ENCODE measurements at places on chromosomes 7 and 10.

DNA sequence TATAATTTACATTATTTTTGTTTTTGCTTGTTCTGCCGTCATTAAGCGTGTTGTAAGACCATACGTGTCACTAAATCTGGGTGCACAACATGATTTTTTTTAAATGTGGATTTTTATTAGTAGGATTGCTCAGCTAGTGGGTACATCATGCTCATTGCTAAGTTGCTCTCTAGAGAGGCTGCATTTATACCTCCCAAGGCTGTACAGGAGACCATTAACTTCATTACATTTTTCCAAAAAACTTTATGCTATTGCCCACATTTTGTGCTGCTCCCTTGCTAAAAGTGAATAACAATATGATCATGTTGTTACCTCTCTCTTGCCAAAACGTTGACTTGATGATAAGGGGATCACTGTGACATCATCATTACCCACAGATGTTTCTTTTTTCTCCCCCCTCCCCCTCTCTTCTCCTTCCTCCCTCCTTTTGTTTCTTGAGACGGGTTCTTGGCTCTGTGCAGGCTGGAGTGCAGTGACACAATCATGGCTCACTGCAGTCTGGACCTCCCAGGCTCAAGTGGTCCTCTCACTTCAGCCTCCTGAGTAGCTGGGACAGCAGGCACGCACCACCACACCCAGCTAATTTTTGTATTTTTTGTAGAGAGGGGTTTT is 65.1 kb downstream of the BMPR1A start:
- DNase-seq = no peak

GRCh38 chr10:6871128-6871527 is 291.1 kb upstream of the PRKCQ start:
- no peak for DNase-seq

- no peak for DNase-seq
Measured at GRCh38 chr7:19101909-19102308, 15.5 kb downstream of the TWIST1 start.

- no peak for DNase-seq
Measured at GRCh38 chr10:7027913-7028808, 382.7 kb downstream of the SFMBT2 start.

GRCh38 chr10:30505543-30506298 is 71.7 kb downstream of the MAP3K8 start:
- DNase-seq = no peak

- peak; percentile 81 for DNase-seq
Measured at GRCh38 chr7:38660427-38661099, 29.4 kb upstream of the AMPH start.

- no peak for DNase-seq
Measured at GRCh38 chr7:155806096-155806871, 6.0 kb downstream of the SHH start.

DNA sequence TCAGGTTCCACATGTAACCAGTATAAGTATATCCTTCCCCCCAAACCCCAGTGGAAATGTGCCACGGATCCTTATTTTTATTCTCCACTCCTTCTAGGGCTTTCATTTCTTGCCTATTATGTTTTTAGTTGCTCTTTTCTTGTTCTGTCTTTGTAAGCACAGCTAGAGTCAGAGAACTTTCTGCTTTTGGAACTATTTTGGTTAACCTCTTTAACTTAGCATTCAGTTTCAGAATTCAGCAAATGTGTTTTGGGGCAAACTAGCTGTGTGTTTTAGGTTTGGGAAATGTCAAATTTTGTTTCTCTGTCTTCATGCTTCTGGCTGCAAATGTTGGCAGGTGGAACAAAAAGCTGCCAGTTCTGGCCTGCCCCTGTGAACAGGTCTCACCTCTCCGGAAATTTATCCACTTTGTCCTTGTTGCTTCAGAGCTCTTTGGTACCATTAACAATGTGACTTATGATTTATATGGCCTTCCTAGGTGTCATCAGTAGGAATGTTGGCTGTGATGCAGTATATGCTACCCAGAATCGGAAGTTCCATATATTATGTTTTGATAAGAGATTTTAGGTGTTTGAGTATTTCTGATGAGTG is 156.1 kb downstream of the ADK start:
- DNase-seq = no peak

DNA sequence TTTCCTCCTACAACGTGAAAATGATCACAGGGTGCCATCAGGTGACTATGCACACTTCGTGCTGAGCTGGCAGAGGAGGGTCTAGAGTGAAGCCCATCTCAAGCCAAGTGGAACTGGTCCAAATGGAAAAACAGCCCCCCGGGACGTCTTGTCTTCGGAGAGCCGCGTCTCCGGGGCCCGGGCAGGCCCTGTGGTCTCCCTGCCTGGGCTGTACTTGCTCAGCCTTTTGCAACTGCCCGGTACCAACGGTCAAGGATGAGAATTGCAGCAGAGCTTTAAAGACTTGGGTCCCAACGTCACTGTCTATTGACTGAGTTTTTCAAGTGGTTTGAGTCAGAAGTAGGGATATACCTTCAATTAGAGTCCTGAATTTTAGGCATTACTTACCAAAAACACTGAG is 315.5 kb downstream of the PTPRN2 start:
- no peak for DNase-seq

DNA sequence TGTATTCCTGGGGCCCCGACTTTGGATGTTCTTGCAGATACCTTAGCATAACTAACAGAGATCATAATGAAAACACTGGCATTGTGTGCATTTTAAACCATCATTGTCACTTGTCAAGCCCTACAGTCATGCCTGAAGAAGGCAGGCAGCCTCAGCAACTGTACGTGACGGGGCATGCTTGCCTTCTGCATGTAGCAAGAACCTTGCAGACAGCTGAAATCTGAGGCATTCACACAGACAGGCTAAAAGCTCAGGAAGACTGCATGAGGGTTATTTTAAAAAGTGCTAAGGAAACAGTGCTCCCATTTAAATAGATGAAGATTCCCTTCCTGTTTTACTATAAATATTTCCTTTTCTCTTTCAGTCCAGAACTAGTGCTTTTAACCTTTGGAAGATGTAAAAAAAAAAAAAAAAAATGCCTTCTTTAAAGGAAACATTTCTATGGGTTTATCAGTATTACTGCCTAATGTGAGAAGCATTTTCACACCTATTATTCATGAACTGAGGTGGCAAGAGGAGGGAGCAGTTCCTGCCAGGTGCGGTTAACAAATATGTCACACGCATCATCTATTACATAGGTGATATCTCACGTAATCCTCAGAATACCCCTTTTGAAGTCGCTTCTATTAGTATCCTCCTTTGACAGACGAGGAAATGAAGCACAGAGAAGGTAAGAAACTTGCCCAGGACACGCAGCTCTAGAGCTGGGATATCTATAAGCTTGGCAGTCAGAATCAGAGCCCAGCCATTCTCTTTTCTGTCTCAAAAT is 88.1 kb downstream of the PRKCQ start:
- no peak for DNase-seq

DNA sequence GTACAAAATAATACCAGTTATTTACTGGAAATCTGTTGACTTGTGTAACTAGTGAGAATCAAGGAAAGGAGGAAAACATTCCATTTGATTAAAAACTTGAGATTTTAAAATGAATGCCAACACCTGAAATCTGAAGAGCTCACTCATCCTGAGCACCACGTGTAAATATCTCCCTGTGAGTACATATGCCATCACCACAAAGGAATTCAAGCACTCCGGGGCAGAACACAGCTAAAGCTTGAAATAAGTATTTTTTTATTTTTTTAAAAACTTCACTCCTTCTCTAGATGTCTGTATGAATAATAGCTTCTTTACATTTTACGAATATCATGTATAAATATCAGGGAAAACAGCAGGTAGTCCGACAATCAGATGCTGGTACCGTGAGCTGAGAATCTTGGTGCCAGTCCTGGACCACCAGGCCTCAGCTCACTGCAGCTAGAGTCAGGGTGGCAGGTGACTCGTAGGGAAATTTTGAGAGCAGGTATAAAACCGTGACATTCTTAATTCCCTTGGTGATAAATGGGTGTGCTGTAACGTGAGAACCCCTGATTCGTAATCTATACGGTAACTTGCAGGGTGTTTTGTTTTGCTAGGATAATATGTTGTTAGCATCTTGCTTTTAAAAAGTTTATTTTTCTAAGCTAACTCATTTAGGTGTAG is 12.7 kb downstream of the LMTK2 start:
- DNase-seq = no peak

DNA sequence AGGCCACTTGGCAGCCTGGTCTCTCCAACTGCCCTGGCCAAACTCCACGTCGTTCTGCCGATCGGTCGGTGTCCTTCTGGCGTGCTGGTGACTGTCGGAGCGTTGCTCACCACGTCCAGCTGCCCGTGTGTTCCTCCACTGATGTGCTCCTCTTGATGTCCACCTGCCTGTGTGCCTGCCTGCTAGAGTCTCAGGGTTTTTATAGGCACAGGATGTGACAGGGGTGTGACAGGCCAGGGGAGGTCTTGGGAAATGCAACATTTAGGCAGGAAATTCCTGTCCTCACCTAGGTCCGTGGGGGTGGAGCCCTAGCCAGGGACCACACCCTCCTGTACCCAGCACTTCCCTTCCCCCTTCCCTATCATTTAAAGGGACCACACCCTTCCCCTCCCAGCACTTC is 25.2 kb upstream of the CFAP46 start:
- DNase-seq = no peak

GRCh38 chr7:102469351-102469971 is 4.7 kb downstream of the LRWD1 start:
- DNase-seq = no peak

- no peak for DNase-seq
Measured at GRCh38 chr10:36324831-36325230, 682.7 kb upstream of the FZD8 start.

DNA sequence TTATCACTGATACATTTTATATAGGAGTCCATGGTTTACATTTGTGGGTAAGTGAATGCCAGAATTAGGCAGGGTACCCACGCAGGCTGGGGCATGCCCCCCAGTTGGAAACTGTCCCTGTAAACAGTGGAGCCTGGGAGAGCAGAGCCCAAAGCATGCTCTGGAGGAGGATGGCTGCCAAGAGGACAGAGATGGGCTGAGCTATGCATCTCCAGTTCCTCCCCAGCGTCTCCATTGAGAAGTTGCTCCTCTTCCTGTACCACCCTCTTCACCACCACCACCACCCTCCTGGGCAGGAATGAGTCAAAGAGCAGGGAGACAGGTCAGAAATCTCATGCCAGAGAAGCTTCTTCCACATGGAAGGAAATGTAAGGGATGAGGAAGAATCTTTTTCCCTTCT is 67.7 kb upstream of the KMT2E start:
- no peak for DNase-seq

GRCh38 chr7:4288791-4289394 is 393.2 kb upstream of the FOXK1 start:
- DNase-seq = no peak

- no peak for DNase-seq
Measured at GRCh38 chr7:87475359-87476178, at the start of gene ABCB4. ABCB4 (minus strand) TSS chr7:87475680; CDS start chr7:87475465, 215 bp downstream.

DNA sequence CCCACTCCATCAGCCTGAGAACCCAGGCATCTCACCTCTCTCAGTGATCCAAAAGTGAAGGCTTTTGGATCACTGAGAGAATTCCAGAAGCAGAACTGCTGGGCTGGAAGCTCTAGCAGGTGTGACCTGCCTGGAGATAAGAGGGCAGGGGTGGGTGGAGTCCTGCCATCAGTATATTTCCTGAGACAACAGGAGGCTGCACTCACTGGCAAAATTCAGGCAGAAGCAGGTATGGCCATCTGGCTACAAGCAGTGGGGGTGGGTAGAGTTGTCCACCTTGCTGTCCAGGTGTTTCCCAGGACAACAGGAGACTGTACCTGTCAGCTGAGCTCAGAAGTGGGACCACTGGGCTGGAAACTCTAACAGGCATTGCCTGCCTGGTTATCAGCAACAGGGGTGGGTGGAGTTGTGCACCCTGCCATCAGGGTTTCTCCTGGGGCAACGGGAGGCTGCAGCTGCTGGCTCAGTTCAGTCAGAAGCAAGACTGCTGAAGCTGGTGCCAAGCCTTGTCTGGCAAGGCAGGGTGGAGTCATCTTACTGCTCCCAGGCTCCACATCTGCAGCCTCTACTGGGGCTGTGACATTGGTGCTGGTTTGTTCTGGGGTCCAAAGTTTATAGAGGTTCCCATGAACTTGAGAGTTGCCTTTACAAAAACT is 47.2 kb upstream of the SFTPD start:
- DNase-seq = no peak

GRCh38 chr10:62374862-62375710 is 917 bp downstream of the ZNF365 start:
- DNase-seq = no peak

DNA sequence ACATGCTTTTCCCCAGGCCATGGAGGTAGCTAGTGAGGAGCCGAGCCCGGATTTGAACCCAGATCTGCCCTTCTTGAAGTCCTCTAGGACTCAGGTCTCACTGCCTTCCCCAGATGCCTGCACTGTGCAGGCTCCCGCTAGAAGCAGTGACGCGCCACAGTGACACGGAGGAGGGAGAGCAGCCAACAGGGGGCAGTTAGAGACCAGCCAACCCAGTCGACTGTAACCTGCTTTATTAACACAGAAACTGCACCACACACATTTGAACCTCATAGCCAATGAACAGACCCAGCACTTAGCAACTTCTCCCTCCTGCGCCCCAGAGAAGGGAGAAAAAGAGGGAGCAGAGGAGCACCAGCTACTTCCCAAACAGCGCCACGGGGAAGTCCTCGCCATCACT is 27.4 kb downstream of the PILRA start:
- no peak for DNase-seq

GRCh38 chr7:47390914-47391313 is 191.0 kb downstream of the TNS3 start:
- no peak for DNase-seq

- DNase-seq = no peak
Measured at GRCh38 chr10:132023092-132023811, 41.5 kb upstream of the BNIP3 start.

GRCh38 chr10:93695740-93696139 is 6.7 kb downstream of the FRA10AC1 start:
- DNase-seq = peak; percentile 4

- no peak for DNase-seq
Measured at GRCh38 chr7:2908103-2908683, 64.1 kb upstream of the GNA12 start.

DNA sequence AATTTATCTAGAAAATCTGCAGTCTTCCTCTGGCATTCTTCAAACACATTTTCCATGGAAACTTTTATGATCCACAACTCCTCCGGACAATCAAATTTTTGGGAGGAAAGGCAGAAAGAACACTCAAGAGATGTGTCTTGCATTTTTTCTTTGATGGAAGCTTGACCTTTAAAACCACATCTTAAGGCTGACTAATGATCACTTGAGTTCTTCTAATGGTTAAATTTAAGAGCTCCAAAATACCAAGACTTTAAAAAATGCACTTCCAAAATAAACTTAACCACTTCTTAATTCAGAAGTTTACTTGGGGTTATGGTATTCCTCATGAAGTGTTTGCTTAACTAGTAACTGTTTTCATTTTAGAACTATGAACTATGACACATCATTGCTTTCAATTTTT is 43.3 kb downstream of the ETV1 start:
- no peak for DNase-seq

DNA sequence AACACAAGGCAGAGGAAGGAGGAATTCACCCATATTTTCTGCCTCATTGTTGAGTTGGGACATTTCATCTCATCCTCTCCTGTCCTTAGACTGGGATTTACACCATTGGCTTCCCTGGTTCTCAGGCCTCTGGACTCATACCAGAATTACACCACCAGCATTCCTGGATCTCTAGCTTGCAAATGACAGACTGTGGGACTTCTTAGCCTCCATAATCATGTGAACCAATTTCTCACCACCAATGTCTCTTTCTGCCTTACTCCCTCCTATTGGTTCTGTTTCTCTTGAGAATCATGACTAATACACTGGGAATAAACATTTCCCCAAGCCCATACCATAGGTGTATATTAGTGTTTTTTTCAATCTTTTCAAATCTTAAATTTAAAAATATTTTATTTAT is 2.9 kb upstream of the ZNF33A start:
- no peak for DNase-seq

Data from NCI-H446 (cell line).